Myocyte (in vitro differentiated cells): ENCODE measurements at places on chromosomes 7 and 10.

DNA sequence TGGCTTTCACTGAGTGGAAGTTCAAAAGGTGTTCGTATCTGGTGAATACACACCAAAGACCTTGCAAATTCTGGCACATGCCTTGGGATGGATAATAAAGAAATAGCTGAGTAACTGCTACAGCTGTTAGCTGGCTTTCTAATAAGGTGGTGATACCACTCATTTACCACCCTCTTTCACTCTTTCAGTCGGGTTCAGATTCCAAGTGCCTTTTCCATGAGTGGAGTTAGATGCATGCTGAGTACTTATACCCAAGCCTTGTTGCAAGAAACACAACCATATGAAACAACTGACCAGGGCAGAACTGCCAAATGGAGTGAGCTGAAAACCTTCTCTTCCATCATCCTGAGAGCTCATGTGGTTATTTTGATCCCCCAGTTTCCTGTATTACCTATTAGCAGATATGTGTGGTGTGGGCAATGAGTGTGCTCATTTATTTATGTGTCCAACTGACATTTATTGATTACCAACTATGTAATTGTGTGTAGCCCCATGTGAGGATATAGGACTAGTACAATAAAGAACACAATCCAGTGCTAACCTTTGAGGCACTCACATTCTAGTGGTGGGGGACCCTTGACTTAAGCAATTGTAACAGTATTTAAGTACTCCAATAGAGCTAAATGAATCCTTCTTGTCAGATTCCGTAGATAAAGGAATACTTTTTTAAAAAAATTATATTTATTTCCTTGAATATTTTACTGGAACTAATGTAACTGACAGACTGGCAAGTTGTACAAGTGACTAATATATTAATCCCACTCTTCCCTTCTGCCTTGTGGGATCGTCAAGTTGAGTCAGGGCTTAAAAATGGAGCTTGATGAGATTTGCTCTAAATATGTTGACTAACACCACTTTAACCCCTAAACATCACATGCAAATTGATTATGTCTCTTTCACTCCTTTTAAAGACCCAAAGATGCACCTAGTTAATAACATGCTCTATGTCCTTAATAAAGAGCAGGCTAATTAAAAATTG lies 124.7 kb downstream of the ARID5B start:
- DNase-seq = peak; percentile 73

GRCh38 chr7:32658034-32658433 lies 162.7 kb downstream of the AVL9 start:
- peak; percentile 38 for DNase-seq

GRCh38 chr7:156881679-156882078 lies 11.3 kb downstream of the LMBR1 start:
- no peak for DNase-seq

- peak; percentile 85 for DNase-seq
Observed at GRCh38 chr10:69237528-69238159, 17.5 kb downstream of the HKDC1 start.

GRCh38 chr7:301291-302053 lies 11.5 kb downstream of the FOXL3 start:
- DNase-seq = no peak

DNA sequence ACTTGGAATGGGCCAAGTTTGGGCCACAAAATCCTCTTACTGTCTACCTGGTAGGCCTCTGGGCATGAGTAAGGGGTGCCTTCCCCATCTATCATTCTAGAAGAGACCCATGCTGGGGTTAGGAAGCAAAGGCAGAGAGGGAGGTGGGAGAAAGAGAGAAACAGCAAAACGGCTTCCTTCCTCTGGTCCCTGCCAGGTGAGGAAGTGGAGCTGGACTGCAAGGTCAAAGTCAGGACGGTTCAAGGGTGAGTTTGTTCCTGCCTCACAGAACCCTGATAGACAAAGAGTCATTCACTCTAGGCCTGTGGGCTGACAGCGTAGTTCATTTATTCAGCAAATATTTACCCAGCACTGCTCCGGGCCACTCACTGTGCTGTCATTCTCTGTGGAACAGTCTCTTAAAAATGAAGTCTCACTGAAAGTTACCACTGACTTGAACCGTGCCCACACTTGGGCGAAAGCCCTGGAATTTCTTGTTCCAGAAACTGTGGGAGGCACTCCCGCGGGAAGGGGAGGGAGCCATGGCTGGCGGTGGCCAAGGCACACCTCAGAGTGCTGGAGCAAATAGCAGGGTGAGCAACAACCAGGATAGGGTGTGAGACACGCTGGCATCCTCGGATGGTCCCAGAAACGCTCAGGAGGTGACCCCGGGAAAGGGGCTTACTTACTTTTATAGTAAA lies 26.2 kb upstream of the ECHDC3 start:
- DNase-seq = no peak

DNA sequence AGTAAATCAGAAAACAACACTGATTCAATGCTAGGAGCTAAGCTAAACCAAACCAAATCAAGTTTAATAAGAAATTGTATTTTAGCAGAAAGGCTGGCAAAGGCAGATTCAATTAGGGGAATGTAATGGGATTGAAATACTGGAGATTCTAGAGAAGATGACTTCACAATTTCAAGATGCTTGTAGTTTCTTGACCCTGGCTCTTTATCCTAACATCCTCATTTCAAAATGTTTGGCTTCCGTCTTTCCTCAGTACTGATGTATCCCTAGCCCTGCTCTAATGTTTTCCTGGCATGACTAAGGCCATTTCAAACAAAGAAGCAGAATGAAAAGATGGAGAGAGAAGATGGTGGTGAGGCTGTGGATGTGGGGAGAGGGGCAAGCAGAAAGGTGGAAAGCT lies 2.7 kb upstream of the JCAD start:
- no peak for DNase-seq

DNA sequence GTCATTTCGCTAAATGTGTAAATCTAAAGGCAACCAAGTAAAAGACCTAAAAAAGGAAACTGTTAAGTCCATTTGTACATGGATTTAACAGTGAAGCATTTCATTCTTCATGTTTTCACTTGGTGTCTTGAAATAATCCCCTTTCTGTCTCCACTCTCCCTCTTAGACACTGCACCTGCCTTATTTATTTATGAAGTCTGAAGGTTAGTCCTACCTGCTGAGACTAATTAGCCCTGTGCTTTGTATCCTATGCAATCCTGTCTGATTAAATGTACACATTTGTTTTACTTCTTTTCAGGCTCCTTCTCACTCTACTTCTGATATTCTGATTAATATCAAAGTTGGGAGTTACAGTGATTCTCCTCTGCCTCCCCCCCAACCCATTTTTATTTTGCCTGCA lies 1.9 kb upstream of the TCF7L2 start:
- no peak for DNase-seq

DNA sequence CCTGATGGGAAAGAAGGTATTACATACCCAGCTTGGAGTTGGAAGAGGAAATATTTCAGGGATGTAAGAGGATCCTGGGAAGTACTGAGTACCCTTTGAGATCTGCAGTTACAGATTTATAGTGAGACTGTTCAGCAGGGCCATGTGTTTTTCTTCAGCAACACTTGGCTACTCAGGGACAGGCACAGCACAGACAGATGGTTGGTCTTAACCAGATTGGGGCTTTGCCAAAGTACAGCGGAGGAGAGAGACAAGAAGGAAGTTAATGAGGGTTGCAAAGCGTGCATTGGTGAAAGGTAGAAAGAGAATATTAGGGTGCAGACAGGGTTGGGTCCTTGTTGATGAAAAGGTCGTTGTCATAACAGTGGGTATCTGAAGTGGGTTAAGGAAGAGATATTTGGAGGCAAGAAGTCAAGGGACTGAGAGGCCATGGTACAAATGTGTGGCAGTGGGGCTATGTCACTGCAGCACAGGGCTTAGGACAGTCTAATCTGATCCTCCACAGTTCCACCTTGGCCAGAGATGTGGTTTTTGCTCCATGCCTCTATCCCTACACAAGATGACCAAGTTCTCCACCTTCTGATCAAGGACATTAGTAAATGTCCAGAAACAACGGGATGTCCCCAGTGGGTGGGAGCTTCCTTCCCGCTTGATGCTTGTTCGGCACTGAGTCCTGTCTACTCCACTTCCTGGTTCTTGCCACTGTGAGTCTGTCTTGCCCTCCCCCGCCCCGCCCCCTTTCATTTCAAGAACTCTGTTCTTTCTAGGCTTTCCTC lies 18.9 kb upstream of the DNAJC1 start:
- no peak for DNase-seq

DNA sequence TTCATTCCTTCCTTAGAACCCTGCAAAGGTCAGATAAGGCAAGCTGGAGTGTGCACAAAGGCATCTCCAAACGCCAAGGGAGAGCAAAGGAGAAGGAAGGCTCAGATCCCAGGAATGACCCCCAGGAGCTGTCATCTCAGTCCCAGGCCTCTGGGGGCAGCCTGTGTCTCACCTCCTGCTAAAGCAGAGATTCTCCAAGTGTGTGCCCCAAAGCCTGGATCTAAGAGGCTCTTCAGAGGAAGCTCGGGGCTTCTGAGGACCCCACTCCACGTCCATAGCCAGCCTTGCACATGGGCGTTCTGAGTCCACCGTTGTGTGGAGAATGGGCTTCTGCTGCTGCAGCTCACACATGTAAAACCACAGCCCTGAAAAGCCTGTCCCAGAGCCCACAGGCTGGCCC lies 5.1 kb upstream of the GRID1 start:
- no peak for DNase-seq

DNA sequence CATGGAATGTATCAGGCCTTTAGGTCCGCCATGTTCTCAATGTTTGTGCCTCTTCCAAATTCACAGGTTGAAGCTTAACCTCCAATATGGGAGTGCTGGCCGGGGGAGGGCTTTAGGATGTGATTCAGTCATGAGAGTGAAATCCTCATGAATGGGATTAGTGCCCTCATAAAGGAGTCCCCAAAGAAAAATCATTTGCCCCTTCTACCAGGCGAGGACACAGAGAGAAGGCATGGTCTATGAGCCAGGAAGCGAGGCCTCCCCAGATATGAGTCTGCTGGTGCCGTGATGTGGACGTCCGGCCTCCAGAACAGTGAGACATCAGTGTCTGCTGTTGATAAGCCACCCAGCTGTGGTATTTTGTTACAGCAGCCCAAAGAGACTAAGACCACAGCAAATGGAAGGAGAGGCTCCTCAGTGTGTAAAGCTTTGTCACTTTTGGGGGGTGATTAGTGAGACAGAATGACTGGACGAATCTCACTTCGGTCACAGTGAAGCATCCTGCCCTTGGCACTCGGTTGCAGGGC lies 231.3 kb upstream of the KLF6 start:
- DNase-seq = no peak

DNA sequence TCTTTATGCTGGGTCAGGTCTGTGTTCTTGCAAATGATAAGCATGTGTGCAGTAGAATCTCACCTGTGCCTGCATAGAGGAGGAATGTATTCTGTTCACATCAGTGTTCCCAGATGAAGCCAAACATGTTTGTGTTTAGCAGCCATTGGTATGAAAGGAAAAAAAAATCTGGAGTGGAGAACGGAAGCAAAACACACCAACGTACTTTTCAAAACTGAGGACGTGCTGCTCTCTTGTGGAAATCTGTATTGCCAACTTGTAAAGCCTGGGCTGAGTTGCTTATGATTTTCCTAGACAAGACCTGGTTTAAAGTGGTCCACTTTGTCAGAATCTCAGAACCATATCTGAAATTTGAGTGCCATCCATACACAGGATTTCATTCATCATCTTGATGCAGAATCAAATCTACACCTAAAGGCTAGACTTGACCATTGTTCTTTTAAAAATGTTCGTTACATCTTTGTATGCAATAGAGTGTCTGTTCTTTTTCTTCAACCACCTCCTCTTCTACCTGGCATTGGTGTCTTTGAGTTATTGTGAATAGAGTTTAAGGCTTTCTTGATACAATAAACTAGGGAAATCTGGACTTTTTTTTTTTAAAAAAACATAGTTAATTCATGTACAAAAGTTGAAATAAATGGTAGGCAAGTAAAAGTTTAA lies 367.7 kb downstream of the PHF14 start:
- no peak for DNase-seq

- peak; percentile 15 for DNase-seq
Observed at GRCh38 chr10:30488316-30488715, 54.3 kb downstream of the MAP3K8 start.

GRCh38 chr10:19518632-19519031 lies 297.6 kb upstream of the PLXDC2 start:
- no peak for DNase-seq

- DNase-seq = no peak
Observed at GRCh38 chr10:122281751-122282150, 10.7 kb downstream of the BTBD16 start.

GRCh38 chr10:128990986-128991385 lies 476.1 kb upstream of the MGMT start:
- DNase-seq = no peak

GRCh38 chr7:129123510-129123857 lies 21.0 kb upstream of the TSPAN33 start:
- no peak for DNase-seq

- DNase-seq = peak; percentile 23
Observed at GRCh38 chr7:149027611-149028345, 527 bp downstream of the PDIA4 start.

- DNase-seq = no peak
Observed at GRCh38 chr10:29748109-29748650, 113.4 kb upstream of the SVIL start.

DNA sequence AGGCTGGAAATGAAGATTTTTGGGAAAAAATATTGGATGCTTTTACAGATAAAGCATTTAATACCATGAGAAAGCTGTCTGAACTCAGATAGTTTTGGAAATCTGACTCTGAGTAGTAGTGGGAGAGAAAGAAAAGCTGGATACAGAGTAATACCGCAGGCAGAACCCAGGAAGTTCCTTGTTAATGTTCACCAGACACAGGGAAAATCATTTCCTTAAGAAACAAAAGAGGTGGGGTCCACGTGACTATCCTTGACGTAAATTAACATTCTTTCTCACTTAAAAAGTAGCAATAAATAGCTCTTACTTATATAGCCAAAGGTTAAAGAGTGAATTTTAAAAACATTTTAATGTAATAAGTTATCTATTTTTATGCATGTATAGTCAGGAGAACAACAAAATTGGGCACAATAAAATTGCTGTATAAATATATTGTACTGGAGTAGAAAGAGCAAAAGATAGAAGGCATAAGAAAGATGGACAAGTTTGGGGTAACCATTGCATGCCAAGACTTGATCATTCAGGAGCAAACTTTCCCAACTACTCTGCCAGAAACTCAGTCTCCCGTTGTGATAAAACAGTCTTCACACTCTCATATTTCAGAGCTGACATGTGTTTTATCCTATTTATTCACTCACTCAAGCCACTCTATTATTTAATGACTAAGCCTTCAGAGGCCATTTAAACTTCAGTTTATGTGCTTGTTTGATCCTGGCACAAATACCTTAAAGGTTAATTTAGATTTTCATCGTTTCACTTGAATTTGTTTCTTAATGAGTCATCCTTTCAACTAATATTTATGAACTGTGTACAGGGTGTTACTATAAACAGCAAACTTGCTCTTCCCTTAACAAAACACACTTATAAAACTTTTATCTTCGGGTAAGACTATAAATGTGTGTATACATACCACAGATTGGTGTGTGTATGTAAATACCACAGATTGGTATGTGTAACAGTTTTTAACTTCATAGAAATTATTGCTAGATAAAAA lies 143.1 kb downstream of the GNAI1 start:
- peak; percentile 75 for DNase-seq

DNA sequence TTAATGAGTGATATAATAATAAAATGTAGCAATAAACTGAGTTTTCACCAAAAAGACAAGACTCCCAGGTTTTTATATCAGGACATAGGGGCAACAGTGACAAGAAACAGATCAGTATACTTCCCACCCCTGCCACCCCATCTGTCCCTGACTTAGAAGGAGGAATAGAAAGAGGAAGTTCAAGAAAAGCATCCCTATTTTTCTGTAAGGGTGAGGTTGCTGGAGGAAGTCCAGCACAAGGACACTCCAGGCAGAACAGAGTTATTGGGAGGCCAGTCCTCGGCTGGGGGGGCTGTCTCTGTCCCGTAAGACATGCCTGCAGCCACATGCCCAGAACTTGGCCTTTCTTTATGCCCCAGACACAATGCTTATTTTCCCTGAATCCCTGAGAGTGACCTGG lies 16.5 kb upstream of the TLX1 start:
- DNase-seq = no peak
